ENCODE measurements at places on chromosomes 5 and 9.

DNA sequence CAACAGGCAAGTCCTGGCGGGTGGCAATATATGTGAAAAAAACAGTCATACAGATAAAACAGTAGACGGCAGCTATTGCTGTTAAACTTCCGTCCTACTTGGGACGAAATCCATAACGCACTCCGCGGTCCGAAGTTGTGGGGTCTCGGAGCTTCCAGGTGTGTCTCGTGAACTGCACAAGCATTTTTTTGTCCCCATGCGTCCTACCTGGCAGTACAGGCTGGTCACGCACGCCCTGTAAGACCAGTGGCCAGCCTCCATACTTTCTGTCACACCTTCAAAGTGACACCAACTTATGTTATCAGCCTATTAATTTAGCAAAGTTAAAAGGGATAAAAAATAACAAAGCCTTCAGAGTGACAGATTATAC is 51.3 kb downstream of the TGFBI start:
- DNase-seq: no peak

GRCh38 chr9:3262826-3263529 is 262.8 kb downstream of the RFX3 start:
- no peak for DNase-seq

- DNase-seq: peak; percentile 12
Observed at GRCh38 chr5:94745786-94746730, 127.6 kb downstream of the SLF1 start.

DNA sequence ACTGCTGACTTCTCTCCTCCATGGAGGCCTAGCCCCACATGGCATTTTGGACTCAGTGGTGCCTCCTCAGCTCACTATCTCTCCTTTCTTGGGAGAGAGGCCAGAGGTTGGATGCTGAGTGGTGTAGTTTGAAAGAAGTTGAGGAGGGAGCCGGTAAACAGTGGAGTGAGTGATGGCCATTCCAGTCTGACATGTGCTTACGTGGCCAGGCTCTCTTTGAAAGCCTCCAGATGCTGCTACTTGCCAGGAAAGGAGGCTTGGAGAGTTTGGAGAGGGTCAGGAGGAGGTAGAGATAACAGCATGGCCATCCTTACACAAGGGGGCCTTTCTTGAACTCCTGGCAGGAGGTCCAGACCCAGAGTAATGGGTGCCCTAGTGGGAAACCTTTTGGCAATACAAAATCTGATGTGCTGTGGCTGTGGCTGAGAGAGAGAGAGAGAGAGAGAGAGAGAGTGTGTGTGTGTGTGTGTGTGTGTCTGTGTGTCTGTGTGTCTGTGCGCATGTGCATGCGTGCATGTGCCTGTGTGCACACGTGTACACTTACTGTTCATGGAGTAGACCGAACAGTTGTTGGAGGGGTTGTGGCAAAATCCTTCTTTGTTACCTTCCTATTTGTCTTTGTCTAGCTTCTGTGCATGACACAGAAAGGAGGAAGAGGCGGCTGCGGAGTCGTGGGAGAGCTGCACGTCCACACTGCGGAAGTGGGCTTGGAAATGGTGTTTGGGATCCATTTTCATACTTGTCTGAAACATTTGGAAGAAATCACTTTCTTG is 37.8 kb downstream of the RALGPS1 start:
- DNase-seq: peak; percentile 22

- DNase-seq: peak; percentile 20
Observed at GRCh38 chr5:148425808-148426207, 42.0 kb downstream of the FBXO38 start.

DNA sequence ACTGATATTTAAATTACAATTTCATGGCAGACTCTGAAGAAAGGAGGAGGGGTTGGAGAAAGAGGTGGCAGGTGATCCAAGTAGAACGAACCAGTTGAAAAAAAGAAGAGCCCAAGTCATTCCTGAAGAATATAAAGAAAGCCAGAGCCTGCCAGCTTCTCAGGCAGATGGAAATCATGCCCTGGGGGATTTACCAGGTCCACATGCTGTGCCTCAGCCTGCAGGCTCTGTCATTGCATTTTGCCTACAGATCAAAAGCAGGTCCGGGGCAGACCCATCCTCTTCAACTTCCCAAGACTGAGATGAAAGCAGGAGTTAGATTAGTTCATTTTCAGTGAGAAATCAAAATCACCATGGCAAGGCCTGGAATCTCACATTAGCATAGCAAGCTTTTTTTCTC is 48.5 kb downstream of the GDNF start:
- no peak for DNase-seq

GRCh38 chr5:135564331-135564730 is 14.5 kb downstream of the CXCL14 start:
- no peak for DNase-seq

- DNase-seq: no peak
Observed at GRCh38 chr9:84264307-84265029, 76.1 kb downstream of the SLC28A3 start.

All from EH (cell line).